ENCODE measurements at places on chromosomes 2 and 18. TPM values are rescaled to one million over a fixed set of nuclear protein-coding genes. Genes with fewer than 3 reads are reported as not detected.
A peak's percentile ranks its signal among the peaks of the same experiment; 100 is the strongest.

DNA sequence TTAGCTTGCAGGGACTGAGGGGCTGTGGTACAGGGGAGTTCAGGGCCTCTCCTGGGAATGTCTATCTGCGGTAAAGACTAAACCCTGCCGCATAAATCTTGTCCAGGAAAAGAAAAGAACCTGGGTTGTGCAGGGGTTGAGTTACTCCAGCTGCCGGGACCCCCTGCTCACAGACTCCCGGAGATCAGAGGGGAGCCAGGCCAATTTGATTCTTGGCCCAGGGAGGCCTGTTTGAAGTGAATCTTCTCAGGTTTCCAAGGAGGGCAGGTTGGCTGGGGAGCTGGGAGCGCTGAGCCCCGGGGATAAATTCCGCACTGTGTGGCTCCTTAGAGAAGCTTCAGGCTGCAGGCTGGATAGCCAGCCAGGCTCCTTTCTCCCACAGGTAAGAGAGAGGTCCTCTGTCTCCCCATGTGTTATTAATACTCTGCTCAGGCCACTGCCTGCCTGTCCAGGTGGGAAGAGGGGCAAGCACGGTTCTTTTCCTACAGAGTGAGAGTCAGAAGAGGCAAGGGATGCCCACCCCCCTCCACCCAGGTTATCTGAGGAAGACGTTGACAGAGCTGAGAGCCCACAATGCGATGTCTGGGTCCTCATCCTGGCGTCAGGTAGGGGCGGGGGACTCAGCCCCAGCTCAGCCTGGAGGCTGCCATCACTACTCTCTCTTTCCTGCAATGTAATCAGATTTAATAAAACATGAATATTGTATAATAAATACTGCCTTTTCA lies 82.7 kb downstream of the LONRF2 start:
- no peak for DNase-seq

- peak; percentile 76 for DNase-seq
Measured at GRCh38 chr2:174788291-174788929, 24.1 kb upstream of the CHRNA1 start.

GRCh38 chr2:174603280-174603679 lies 5.7 kb upstream of the WIPF1 start:
- peak; percentile 72 for DNase-seq

- DNase-seq: no peak
Measured at GRCh38 chr18:42080340-42080739, 125.3 kb downstream of the PIK3C3 start.

Gene TCF23
- total RNA-seq: not detected
